ENCODE measurements at places on chromosomes 3 and 15. TPM values are rescaled to one million over a fixed set of nuclear protein-coding genes. Genes with fewer than 3 reads are reported as not detected.

Gene PRSS50
- 0.88 TPM for polyA plus RNA-seq

Gene SEMA6D
- 7.3 TPM for polyA plus RNA-seq

Gene TRPM1
- not detected for polyA plus RNA-seq

Gene FGF7
- polyA plus RNA-seq, result 9.4 TPM

Gene LRRC34
- 0.80 TPM for polyA plus RNA-seq

Gene PLS1
- polyA plus RNA-seq, result 0.72 TPM

Gene VGLL3
- polyA plus RNA-seq, result 1.3 TPM

Gene CFAP92
- polyA plus RNA-seq, result 0.12 TPM

DNA sequence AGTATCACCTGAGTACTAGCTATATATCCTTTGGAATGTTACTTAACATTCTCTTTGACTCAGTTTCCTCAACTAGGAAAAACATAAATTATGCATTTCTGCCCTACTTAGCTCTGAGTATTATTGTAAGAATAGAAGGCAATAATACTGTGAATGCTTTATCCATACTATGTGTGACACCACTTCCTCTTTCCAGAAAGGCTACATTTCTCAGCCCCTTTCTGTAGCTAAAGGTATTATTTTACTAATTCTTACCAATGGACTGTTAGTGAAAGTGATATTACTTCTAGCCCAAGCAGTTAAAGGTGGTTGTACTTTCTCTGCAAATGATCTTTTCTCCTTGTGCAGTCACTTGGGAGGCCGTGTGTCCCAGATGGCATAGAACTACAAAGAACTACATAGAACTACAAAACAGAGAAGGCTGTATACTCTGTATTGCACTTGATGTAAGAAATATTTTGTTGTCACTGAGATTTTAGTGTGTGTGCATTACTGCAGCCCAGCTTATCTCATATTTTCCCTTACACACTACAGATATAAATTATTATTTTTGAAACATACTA, 35.1 kb downstream of the MYH15 start:
- no peak overlapping the region for H3K4me3 ChIP-seq
- DNase-seq, result no peak
- H3K4me1 ChIP-seq, result no peaks in the 10 kb centered on the region
- no peaks in the 10 kb centered on the region for H3K27me3 ChIP-seq
- H3K27ac ChIP-seq, result no peak overlapping the region

DNA sequence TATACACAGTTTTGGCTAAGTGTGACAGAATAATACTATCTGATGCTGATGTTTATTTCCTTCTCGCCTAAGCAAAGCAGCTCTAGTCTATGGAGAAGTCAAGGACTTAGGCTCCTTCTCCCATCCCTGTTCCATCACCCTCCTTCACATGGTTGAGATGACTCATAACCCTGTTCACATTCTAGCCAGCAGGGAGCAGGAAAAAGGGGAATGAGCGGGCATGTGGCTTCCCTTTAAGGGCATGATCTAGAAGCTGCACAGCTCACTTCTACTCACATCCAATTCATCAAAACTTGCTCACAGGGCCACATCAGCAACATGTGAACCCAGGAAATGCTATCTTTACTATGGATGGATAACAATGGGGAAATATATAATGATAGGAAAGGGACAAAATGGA, 40.9 kb downstream of the CBLB start:
- DNase-seq, result no peak
- no peak overlapping the region for H3K4me3 ChIP-seq
- H3K36me3 ChIP-seq, result peaks cover 23% of the 10 kb centered on the region
- peaks cover 59% of the 10 kb centered on the region for H3K4me1 ChIP-seq
- H3K27me3 ChIP-seq, result no peaks in the 10 kb centered on the region

DNA sequence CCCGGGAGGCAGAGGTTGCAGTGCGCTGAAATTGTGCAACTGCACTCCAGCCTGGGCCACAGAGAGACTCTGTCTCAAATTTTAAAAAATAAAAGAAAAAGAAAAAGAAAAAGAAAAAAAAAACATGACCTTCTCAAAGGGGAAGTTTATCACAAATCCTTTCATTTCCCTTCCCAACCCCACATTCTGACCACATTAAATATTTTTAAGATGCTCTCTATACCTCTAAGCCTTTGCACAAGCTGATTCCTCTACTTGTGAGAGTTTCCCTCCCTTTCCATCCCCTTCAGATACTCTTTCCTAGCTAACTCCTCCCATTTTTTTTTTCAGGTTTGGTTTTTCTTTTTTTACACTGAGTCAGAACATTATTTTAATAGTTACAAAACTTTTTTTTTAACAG, 4.0 kb downstream of the HIGD1A start:
- no peak for DNase-seq
- H3K27me3 ChIP-seq, result no peaks in the 10 kb centered on the region
- H3K36me3 ChIP-seq, result no peaks in the 10 kb centered on the region
- peaks cover 45% of the 10 kb centered on the region for H3K4me1 ChIP-seq
- H3K27ac ChIP-seq, result no peak overlapping the region

- DNase-seq, result no peak
- no peaks in the 10 kb centered on the region for H3K36me3 ChIP-seq
- no peak overlapping the region for H3K4me3 ChIP-seq
- no peaks in the 10 kb centered on the region for H3K27me3 ChIP-seq
- H3K27ac ChIP-seq, result no peak overlapping the region
These were observed 152.4 kb downstream of the LEKR1 start for GRCh38 chr3:156978481-156978961.

DNA sequence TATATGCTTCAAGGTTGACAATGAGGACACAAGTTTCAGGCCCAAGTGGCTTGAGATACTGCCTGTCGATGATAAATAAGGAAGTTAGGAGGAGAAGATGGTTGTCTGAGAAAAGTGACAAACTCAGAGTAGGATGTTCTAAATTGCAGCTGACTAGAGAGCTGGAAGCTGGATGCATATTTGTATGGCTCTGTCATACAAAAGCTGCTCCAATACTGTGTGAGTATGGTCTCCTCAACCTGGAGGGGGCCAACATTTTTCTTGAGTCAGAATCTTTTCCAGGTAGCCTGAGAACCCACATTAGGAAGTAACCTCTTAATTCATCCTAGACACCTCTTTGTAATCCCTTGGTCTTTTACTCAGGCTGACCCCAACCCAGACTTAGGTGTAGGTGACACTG, 28.4 kb upstream of the TPRG1 start:
- no peaks in the 10 kb centered on the region for H3K27me3 ChIP-seq
- no peak overlapping the region for H3K27ac ChIP-seq
- no peak for DNase-seq
- H3K36me3 ChIP-seq, result no peaks in the 10 kb centered on the region
- no peak overlapping the region for H3K4me3 ChIP-seq

- H3K4me3 ChIP-seq, result no peak overlapping the region
- peaks cover 62% of the 10 kb centered on the region for H3K4me1 ChIP-seq
- no peaks in the 10 kb centered on the region for H3K36me3 ChIP-seq
- H3K27ac ChIP-seq, result no peak overlapping the region
- DNase-seq, result no peak
- no peaks in the 10 kb centered on the region for H3K27me3 ChIP-seq
These were observed 75.0 kb upstream of the MBNL1 start for GRCh38 chr3:152193673-152194267.

DNA sequence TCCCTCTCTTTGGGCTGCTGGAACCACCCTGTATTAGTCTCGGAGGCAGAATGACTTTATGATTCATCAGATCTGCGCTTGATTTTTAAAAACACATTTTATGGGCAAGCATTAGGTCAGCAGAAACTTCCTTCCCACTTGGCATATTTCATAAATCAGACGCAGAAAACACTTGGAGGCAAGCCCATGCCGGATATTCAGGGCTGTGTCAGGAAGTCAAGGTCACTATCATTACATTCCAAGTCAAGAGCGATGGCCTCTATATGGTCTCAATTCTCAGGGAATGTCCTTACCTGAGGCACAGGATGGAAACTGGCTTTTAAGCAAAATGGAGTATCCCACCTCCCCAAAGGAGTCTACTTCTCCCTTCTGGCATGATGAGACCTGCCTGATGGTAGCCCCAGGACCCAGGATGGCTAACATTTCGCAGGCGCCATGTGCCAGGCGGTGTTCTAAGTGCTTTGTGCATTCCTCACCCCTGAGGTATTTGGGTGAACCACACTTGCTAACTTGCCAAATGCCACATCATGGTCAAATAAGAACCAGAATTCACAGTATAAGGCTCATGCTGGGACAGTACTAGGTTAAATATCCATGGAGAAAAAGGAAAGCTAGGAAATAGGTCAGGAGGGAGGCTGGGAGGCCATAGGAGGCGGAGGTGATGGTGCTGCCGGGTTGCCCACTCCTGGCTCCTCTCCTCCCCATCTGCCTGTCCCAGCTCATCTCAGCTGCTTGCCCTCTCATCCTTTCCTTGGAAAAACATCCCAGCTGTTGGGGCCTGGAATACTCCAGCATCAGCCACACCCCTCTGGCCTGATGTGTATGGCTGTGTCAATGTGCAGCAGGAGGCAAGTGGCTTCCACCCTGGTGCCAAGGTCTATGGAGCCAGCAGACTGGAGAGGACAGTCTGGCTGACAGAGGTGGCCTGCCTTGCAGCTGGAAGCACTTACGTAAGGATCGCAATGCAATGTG, 18.8 kb downstream of the BCL2L10 start:
- H3K27ac ChIP-seq, result no peak overlapping the region
- peak; percentile 21 for DNase-seq
- no peak overlapping the region for H3K4me3 ChIP-seq
- no peaks in the 10 kb centered on the region for H3K27me3 ChIP-seq
- no peaks in the 10 kb centered on the region for H3K36me3 ChIP-seq
- peaks cover 13% of the 10 kb centered on the region for H3K4me1 ChIP-seq

GRCh38 chr15:80228959-80229610, 22.9 kb downstream of the CTXND1 start:
- no peak overlapping the region for H3K27ac ChIP-seq
- H3K4me3 ChIP-seq, result no peak overlapping the region
- no peaks in the 10 kb centered on the region for H3K27me3 ChIP-seq
- no peaks in the 10 kb centered on the region for H3K36me3 ChIP-seq
- no peak for DNase-seq

DNA sequence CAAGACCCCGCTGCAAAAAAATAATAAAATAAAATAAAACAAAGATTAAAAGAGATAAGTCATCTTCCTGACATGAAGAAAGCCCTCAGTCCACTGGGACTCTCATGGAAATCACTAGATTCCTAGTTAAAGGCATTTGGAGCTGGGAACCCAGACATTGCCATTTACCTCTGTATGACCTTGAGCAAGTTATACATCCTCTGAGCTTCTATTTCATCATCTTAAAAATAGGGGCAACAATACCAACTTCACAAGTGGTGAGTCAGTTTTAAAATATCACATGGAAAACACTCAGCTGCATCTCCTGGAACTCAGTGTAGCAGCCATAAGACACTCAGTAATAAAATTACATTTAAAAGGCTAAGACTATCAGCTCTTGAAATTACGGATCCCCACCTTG, 334.8 kb downstream of the ERC2 start:
- H3K27me3 ChIP-seq, result no peaks in the 10 kb centered on the region
- no peaks in the 10 kb centered on the region for H3K36me3 ChIP-seq
- no peak overlapping the region for H3K27ac ChIP-seq
- no peak for DNase-seq
- H3K4me1 ChIP-seq, result no peaks in the 10 kb centered on the region
- no peak overlapping the region for H3K4me3 ChIP-seq

All from heart right ventricle (tissue), 16 donors.